Fibroblast of villous mesenchyme (primary cell): ENCODE measurements at places on chromosomes 5 and 9. TPM values are rescaled to one million over a fixed set of nuclear protein-coding genes. Genes with fewer than 3 reads are reported as not detected.

DNA sequence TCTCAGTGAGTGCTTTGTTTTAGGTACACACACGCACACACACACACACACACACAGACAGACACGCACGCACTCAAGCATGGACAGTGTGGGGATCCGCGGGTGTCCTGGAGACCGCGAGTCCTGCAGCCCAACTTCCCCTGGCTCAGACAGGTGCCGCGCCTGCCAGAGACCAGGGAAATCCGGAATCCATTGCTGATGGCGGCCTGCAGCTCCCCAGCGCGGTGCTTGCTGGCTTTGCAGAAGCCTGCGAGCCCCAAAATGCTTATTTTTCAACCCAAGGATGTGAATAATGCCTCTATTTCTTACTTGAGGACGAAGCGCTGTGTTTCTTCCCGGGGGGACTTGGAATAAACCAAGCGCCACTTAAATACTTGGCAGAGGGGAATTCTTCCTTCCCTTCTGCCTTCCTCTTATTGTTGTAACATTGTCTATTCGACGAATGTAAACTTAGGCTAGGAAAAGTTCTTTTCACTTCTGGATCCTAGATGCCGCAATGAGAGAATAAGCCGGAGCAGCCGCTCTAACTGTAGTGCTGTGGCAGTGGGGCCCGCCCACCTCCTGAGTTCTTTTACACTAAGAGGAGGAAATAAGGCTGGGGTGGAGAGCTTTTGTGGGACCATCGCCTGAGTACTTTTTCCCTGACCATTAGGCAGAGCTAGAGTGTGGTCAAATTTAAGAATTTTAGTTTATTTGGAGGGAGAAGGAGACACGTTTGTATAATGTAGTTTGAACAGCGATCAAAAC lies 802 bp downstream of the ITGA2 start:
- peak; percentile 66 for DNase-seq

GRCh38 chr9:27247756-27248155 lies 49.2 kb downstream of the EQTN start:
- peak; percentile 87 for DNase-seq

DNA sequence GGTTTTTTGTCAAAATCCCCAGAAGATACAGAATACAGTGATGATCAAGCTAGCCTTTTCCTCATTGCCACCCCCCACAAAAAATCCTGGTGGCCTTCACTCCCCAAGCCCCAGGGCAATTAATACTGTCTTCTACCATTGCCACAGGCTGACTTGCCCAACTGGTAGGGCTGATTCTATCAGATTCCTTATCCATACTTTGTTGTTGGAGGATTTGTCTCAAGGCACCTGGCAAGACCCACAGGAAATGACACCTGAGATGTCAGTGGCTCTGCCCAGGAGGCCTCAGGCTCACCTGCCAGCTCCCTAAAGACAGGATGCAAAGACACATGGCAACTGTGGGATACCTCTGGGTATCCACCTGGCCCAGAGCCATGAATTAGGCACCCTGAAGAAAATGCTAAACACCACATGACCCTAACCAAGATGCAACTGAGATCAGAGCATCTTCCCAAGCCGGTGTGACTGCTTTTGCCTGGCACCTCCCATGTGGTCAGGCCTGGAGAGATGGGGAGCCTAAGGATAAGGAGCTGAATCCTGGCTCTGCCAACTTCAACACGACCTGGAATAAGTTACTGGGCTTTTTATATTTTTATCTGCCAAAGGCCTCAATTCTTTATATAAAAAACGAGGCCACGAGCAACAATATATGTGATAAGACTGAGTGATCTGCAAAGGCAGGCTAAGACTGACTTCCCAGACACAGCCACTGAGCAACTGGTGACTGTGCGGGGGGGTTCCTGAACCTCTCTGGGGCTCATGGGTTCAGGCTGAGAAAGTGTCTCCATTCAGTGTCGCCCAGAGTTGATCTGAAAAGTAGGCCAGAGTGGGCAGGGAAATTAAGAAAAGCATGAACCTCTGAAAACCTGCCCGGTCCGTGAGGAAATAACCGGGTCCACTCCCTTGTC lies 944 bp downstream of the ATOX1 start:
- DNase-seq: no peak

The C9orf152 gene
- not detected in 2 replicates for total RNA-seq
